H9 (cell line): ENCODE measurements at places on chromosomes 7 and 10.

DNA sequence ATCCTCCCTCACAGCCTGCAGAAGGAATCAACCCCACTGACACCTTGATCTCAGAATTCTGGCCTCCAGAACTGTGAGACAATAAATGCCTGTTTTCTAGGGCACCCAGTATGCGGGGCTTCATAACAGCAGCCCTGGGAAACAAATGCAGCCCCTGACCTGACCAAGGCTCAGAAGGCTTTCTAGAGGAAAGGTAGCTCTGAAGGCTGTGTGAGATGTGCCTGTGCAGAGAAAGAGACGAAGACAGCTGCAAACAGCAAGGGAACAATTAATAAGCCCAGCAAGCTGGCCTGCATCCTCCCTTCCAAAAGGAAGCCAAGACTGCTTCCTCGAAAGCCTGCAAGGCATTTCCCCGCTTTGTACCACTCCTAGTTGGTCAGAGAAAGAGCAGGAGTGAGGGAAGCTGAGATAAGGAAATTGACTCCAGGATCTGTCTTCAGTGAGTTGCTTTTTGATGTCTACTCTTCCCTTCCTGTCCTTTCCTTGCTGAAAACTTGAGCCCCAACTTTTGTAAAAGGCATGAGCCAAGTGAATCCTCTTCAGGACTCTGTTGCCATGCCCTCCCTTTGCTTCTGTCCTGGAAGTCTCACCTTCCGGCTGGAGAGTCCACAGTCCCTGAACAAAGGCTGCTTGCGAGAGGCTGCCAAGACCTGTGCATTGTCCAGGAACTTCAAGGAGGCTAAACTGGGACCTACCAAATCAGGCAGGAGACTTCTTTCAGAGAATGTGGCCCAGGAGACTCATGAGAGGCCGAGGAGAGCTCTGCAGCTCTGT lies 71.2 kb upstream of the ARID5B start:
- H3K36me3 ChIP-seq: no peaks in the 10 kb centered on the region
- H3K27ac ChIP-seq: no peak overlapping the region
- no peaks in the 10 kb centered on the region for H3K27me3 ChIP-seq
- no peak for DNase-seq
- no peaks in the 10 kb centered on the region for H3K4me1 ChIP-seq

DNA sequence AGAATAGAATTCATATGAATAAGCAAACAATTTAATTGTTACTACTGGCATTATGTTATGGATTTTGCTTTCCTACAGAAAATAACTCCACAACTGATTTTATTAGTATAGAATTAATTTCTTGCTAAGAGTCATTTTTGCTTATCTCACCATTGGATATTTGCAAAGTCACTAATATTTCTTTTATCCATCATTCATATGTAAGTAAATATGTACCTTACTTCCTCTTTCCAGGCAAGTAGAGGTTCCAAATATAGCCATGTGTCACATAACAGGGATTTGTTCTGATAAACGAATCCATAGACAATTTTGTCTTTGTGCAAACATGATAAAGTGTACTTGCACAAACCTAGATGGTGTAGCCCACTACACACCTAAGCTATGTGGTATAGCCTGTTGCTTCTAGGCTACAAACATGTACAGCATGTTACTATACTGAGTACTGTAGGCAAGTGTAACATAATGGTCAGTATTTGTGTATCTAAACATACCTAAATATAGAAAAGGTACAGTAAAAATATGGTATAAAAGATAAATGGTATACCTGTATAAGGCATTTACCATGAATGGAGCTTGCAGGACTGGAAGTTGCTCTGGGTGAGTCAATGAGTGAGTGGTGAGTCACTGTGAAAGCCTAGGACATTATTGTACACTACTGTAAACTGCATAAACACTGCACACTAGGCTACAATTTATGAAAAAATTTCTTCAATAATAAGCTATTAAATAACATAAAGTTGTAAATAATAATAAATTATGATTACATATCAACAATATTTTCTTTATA lies 18.3 kb downstream of the KLLN start:
- no peak for DNase-seq
- no peaks in the 10 kb centered on the region for H3K4me1 ChIP-seq
- no peaks in the 10 kb centered on the region for H3K27me3 ChIP-seq
- H3K36me3 ChIP-seq: no peaks in the 10 kb centered on the region
- H3K4me3 ChIP-seq: no peak overlapping the region

GRCh38 chr10:113103131-113103840 lies 153.2 kb downstream of the TCF7L2 start:
- no peaks in the 10 kb centered on the region for H3K27me3 ChIP-seq
- H3K36me3 ChIP-seq: peaks cover 53% of the 10 kb centered on the region
- H3K27ac ChIP-seq: no peak overlapping the region
- DNase-seq: no peak
- H3K4me1 ChIP-seq: peaks cover 6% of the 10 kb centered on the region; the same call in 1 of the 2 replicates

GRCh38 chr10:28548781-28549498 lies 16.0 kb downstream of the WAC start:
- no peak for DNase-seq
- peaks cover 81% of the 10 kb centered on the region for H3K36me3 ChIP-seq
- H3K4me3 ChIP-seq: no peak overlapping the region
- no peak overlapping the region for H3K27ac ChIP-seq
- no peaks in the 10 kb centered on the region for H3K4me1 ChIP-seq
- H3K27me3 ChIP-seq: no peaks in the 10 kb centered on the region
